ENCODE measurements at places on chromosomes 2 and 18. TPM values are rescaled to one million over a fixed set of nuclear protein-coding genes. Genes with fewer than 3 reads are reported as not detected.
A peak's percentile ranks its signal among the peaks of the same experiment; 100 is the strongest.

GRCh38 chr2:145108959-145109710 is 589.2 kb upstream of the ZEB2 start:
- DNase-seq, result no peak

DNA sequence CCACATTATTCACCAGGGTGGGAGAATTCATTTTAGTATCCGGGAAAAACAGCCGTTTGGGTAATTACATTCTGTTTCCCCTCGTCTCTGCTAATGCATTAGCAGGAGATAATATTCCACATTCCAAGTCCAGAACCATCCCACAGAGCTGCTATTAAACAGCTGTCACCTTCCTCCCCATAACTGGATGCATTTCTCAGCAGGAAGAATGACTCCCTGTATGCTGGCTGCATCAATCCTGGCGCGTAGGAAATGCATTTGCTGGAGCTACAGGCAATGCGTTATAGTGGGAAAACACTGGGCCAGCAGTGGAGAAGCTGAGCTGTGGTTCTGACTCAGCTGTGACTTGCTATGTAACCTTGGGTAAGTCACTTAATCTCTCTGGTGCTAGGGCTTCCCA is 246.0 kb downstream of the CLIP4 start:
- DNase-seq, result no peak

GRCh38 chr2:183868707-183869106 is 729.6 kb upstream of the ZNF804A start:
- DNase-seq, result no peak

DNA sequence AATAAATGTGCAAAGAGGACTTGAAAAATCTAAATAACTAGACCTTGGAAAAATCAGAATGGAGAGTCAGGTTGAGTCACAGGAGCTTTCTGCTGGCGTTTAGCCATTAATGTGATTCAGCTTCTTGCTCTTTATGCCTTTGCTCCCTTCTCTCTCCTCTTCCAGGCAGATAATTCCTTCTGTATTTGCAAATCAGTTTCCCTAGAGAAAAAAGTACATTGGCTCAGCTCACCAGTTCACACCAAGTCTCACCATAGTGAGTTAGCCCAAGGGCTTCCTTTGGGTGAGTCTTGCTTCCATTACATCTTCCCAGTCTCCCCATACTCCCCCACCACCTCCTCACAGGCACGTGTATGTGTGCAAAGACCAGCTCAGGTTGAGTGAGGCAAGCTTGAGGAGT is 73.6 kb downstream of the CYBRD1 start:
- DNase-seq, result no peak

DNA sequence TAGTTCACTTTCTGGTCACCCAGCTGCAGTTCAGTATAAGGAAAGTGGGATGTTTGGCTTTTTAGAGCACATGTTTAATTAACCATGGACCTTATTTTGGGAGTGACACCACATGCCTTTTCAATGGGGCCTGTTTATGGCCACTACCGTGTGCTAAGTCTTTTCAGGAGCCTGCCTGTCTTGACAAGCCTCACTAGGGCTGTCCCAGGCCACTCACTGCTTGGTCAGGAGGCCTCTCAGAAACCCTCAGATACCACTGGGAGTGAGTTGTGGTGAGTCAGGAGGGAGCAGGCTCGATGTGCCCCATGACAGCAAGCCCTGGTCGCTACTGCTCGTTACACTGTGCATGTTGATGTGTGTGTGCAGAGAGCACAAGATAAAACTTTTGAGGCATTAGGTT is 123.0 kb downstream of the MAP4K4 start:
- DNase-seq, result no peak

DNA sequence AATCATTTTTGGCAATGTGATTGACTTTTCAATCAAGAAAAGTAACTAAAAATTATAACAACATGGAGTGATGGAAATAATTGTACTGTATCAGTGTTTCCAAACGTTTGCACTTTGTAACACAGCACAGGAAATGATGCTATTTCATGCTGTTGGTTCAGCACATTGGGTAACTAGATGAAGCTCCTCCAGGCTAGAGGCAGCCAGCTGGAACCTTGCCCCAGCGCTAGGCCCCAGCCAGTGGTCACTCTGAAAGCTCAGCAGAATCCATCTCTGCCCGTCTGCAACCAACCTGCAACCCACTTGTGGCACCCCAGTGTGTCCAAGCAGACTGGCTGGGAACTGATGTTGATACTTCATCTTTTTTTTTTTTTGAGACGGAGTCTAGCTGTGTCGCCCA is 15.3 kb downstream of the UNC50 start:
- peak; percentile 54 for DNase-seq

- DNase-seq, result no peak
Measured at GRCh38 chr2:23507267-23508065, 122.5 kb downstream of the KLHL29 start.

GRCh38 chr2:111522231-111522768 is 361.7 kb downstream of the ANAPC1 start:
- peak; percentile 47 for DNase-seq

- DNase-seq, result no peak
Measured at GRCh38 chr2:239928391-239929350, 96.5 kb downstream of the NDUFA10 start.

DNA sequence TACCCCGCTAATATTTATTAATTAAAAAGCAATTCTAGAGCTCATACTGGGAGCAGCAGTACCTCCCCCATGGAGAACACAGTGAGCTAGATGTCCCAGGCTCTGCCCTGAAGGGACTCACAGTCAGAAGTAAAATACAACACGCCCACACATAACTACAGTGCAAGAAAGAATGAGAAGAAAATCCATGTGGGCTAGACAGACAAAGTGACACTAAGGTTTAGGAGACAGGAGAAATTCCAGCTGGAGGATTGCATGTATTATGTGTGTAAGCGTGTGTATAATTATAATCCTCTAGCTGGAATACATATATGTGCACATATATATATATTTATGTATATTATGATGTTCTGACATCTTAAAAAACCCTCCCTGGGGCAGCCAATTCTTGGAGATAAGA is 15.7 kb downstream of the SOWAHC start:
- DNase-seq, result no peak

GRCh38 chr2:162435676-162436075 is 91.7 kb downstream of the GCA start:
- DNase-seq, result no peak

GRCh38 chr2:209549589-209549988 is 125.7 kb downstream of the MAP2 start:
- DNase-seq, result no peak

DNA sequence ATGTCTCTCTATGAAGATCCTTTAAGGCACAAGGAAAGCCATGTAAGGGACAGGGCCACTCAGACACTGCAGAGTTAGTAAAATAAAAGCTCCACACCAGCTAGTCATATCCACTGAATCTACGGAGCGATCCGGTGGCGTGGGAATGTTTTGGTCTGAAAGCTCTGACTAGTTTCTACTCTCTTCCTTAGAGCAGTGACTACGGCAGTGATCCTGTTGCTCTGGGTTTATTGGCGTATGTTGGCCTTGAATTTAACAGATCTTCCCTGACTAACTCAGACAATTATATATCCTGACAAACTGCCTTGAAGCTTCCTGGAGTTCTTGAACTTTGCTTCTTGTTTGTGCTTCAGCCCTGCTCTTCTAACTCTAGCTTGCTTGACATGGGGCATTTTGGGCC is 115.3 kb upstream of the FZD5 start:
- no peak for DNase-seq

GRCh38 chr2:180017784-180018183 is 10.7 kb upstream of the CWC22 start:
- no peak for DNase-seq

DNA sequence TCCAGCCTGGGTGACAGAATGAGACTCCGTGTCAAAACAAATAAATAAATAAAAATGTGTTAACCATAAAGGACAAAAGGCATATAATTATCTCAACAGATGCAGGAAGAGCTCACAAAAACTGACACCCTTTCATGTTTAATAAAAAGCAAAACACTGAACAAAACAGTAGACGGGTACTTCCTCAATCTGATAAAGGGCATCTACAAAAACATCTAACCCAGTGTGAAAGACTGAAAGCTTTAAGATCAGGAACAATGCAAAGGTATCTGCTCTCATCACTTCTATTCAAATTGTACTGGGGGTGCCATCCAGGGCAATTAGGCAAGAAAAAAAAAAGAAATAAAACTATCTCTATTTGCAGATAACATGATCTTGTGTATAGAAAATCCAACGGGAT is 11.7 kb upstream of the NCL start:
- DNase-seq, result no peak

DNA sequence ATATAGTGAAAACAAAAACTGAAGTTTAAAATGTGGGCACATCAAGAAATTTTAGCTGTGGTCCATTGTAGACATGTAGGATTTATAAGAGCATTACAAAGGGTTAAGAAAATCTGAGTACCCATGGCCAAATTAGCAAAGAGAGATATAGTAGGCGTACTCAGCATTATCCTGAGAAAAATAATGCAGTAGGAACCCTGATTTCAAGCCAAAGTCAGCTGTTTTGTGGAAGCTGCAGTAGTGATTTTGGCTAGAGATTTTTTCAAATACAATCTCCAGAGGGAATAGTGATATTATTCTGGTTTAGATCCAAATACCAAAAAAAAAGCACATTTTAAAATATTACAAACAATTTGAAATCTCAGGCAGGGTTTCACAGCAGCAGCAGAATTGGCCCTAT is 450.9 kb downstream of the FBXO15 start:
- DNase-seq, result no peak

DNA sequence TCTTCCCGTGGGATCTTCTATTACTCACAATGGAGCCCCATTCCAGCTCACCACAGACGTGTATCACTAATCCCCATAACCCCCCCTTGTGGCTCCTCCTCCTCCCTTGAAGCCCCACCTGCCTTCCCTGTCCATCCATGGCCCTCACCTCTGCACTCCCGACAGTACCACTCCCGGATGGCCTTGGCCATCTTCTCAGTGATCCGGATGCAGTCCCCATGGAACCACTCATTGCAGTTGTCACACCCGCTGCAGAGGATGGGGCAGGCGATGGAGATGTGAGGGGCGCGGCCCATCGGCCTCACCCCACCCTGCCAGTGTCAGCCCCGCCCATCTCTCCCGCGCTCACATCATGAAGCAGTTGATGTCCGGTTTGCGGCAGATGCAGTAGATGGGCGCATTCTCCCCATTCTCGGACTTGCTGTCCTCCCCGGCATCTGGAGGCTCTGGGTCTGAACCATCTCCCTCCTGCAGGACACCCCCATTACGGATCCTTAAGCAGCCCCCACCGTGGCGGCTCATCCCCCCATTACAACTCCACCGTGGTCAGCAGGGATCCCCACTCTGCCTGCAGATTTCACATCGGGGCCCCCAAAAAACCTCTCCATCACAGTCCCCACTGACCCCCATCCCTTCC is 983 bp downstream of the CXXC1 start:
- peak; percentile 72 for DNase-seq

GRCh38 chr2:178205853-178206521 is 11.7 kb downstream of the OSBPL6 start:
- DNase-seq, result no peak

DNA sequence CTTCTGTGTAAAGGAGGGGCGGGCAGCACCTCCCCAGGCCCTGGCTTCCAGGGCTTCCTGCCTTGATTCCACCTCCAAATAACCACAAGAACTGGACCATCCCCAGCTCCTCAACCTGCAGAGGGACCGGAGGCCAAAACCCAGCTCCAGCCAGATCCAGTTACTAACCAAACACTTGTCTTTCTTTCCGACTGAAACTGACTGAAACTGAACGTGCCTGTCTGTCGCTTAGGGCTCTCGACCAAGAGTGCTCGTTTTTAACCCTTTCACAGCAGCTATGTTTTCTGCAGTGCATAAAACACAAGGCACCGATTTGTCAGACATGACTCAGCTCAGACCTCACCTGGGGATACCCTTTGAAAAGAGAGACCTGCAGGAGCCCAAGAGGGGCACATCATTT is 249.9 kb upstream of the SIX2 start:
- no peak for DNase-seq

GRCh38 chr2:29495068-29495467 is 379.9 kb downstream of the CLIP4 start:
- DNase-seq, result no peak

- peak; percentile 84 for DNase-seq
Measured at GRCh38 chr2:239944694-239945551, 80.2 kb downstream of the NDUFA10 start.

DNA sequence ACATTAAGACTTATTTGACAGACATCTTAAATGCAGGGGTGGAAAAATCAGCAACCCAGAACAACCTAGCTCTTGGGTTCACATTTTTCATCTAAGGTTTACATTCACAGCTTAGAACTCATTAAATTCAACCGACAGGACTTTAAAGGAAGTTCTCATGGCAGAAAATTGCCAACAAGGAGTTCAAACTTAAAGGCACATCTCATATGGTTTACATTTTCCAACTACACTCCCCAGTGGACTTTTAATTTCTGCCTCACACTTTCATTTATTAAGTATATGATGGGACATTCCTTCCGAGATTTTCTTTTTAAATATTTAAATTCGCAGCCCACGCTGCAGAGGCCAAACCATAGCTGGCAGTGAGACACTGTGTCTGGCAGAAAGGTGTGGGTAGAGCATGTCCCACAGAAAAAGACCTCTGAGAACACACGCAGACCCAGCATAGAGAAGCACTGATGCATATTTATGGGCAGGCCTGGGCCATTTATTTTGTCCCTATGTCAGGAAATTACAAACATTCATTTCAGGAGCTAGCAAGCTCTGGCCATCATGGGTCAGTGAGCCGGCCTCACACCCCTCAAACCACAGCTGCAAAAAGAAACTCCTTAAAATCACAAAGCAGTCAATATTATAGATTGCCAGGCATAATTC is 46.3 kb downstream of the STK39 start:
- no peak for DNase-seq

DNA sequence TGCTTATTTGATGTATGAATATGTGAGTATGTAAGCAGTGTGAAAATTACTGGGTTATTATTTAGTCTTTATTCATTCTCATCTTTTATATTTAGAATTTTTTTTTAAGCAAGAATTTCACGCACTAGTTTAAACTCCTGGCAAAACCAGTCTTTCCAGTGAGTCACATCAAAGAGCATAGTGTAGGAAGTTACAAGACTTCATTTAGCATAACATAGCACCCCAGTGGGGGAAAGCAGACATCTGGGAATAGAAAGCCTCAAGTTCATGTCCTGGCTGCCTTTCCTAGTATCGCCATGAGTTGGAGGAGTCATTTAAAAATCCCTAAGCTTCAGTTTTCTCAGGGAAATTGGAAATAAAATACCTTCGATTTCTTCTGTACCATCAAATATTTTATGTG is 408.3 kb downstream of the NUP35 start:
- DNase-seq, result no peak

- DNase-seq, result no peak
Measured at GRCh38 chr2:9097239-9097638, 93.8 kb upstream of the MBOAT2 start.

GRCh38 chr18:48181857-48182256 is 227.3 kb downstream of the ZBTB7C start:
- DNase-seq, result no peak

The OSGEPL1 gene
- total RNA-seq, result 12.2 TPM

The C2orf69 gene
- total RNA-seq, result 17.1 TPM

The PIEZO2 gene
- not detected for total RNA-seq

The GGCX gene
- 23.1 TPM for total RNA-seq

The RESP18 gene
- total RNA-seq, result not detected

The FBXO41 gene
- total RNA-seq, result 33.8 TPM

Data from activated CD4-positive, alpha-beta T cell treated with anti-CD3 and anti-CD28 coated beads, Interleukin-2, amount 10 ng/mL, durations not matched to agents 24 days and 14 days (primary cell).